B cell (primary cell): ENCODE measurements at places on chromosomes 5 and 9.

GRCh38 chr9:121218357-121219027 is 16.8 kb upstream of the RAB14 start:
- DNase-seq = no peak

DNA sequence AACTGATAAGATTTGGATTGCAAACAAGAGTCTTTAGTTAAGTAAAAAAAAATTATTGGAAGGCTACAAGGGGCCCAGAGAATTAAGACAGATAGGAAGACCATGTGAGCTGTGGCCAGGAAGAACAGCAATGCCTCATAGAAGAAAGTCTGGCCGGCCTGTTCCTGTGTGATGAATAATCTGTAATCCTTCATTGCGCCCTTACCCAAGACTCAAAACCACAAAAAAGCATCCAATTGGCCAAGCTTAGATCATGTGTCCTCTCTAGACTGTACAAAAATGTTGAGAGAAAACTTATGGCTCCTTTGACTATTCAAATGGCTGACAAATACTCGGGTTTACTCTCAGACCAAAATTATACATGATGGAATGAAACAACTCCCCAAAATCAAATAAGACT is 1383.5 kb downstream of the PTPRD start:
- no peak for DNase-seq

DNA sequence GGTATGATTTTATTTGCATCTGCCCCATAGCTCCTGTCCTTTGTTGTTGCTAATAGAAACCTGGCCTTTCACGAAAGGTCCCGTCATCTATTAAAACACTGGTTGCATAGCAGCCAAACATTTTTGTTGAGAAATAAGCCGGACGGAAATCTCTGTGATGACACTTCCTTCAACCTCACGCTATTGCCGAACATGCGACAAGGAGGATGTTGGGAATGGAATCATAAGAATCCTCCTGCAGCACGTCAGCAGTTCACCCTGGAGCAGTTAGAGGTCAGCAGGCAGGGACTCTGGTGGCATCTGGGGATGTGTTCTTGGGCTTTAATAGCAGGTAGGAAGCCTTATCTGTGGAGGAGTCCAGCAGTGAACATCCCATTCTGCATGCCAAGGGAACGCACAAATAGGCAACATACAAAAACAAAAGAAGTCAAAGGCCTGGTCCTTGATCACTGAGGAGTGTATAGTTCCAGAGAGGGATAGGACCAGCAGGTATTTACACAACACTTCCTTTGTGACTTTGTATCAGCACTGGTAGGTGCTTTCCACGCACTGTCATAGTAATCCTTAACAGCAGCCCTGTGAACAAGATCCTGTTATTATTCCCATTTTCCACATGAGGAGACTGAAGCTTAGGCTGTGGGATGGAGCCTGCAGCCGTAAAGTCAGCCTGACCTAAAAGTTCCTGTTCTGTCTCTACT is 33.4 kb downstream of the ARHGAP26 start:
- no peak for DNase-seq

DNA sequence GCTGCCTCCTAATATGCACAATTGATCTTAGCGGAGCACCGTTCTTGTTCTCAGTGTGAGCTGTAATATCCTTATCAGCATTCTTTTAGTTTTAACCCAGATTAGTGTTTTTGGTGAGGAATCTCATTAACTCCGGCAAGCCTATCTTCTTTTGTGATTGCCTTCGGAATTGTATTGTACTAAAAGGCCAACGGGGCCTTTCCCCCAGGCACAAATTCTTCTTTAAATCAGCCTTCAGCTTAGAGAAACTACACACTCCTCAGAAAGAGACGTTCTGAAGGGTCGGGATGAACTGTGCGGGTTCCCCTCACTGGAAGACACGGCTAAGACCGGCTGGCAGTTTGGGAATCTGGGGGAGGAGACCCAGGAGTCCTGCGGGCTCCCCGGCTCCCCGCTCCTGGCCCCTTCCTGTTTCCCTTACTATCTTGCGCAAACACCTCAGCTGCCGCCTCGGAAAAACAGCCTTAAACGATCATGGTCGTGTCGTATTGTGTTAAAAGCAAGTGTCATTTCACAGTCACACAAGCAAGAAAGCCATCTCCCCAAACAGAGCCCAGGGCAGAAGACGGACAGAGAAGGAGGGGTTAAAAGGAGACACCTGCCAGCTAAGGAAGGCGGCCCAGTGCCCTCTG is 353.1 kb upstream of the IRX2 start:
- DNase-seq = no peak

GRCh38 chr5:122770477-122770876 is 4.4 kb upstream of the SNX2 start:
- no peak for DNase-seq

- no peak for DNase-seq
These were observed 256.2 kb downstream of the TAF11L14 start for GRCh38 chr5:17890501-17890900.

DNA sequence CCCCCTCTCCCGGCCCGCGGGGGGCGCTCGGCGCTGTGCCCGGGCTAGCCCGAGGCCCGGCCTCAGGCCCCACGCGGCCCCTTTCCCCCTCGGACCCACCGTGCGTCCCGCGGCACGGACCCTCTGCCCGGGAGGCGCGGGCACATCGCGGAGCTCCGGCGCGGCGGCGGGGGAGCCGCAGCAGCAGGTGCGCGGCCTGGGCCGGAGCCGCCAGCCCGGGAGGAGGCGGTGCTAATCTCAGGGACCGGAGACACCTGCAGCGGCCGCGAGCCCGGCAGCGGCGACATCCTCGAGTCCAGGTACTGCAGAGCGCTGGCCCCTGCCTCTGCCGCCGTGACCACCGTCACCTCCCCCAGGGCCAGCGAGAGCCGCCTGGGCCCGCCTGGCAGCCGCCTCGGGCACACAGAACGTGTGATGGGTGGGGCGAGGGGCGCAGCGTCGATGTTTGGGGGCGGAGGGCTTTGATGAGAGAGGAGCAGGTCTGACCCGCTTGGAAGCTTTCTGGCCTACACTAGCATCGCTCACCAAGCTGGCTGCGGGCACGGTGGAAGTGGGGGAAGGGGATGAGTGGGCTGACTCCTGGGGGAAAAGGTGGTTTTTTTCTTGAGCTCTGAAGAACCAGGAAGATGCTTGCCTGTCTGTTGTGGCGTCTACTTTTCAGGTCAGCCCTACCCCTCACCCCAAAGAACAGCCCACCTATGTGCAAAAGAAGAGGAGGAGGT is 524 bp downstream of the CYFIP2 start:
- DNase-seq = peak; percentile 80

GRCh38 chr5:157570531-157571200 is 4.9 kb downstream of the ADAM19 start:
- peak; percentile 68 for DNase-seq

DNA sequence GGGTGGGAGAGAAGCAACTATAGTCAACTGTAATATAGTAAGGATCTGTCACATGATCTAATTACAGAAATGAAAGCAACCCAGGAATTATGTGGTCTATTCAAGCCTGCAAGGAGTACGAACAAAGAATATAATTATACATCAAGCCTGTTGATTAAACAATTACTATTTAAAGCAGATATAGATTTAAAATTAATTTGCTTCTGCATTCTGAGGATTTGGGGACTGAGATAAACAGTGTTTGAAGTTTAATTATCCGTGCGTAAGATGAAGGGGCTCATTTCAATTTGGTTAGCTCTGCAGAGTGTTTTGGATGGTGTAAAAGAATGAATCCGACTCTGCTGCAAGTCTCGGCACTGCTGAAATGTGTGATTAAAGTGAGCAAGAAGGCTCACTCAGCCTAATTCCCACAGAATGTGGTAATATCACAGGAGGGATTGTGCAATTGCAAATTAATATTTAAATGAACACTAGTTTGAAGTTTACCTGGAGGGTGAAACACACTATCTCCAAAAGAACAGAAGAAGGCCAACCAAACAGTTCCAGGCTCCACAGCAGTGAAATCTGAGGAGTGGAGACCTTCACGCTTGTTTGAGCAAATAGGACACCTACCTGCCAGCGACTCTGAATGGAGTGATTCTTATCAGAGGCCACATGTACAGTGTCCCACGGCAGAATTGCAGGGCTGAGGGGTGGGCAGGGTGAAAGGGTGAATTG is 420.6 kb upstream of the SLC30A5 start:
- DNase-seq = no peak

DNA sequence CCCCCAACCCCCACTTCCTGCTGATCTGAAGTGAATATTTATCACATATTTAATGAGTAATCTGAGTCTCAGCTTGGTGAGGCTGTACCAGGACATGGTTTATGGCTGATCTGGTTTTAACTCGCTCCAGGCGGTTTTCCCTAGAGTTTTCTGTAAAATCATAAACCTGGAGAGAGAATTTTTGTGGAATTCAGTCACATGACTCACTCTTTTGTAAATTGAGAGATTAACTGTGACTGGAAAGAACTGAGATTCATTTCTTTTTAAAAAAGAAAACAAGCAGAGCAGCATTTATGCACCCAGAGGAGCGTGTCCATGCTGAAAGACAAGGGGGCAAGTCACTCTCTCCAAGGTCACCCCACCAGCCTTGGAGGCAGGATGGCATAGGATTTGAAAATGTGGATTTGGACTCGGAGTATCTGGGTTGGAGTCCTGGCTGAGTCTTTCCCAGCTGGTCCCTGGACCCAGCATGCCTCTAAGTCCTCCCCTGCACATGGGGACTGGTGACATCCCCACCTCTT is 81.8 kb downstream of the ZNF618 start:
- no peak for DNase-seq

DNA sequence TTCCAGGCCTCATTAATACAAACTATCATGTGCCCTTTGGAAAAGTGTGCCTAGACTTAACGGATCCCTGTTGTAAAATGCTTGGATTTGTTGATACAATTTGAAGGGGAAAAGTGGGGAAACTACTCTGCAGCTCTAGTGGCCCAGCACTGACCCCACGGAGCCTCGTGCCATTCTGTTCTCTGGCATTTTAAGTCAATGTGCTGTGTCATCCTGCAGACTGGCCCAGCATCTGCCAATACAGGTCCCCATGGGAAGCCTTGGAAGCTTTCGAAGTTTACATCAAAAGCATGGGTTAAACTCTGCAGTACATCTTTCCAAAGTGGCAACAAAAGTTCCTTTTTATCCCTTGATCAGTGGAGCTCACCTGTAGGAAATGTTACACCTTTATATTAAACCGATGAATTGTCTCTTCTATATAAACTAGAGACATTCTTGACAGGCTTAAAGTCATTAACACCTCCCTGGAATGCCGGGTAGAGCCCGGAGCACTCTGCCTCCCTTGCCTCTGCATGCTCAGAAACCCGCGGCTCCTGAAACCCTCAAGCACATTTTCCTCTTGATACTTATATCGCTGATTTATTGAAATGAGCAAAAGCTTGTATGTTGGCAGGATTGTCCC is 596.0 kb upstream of the ADAMTS16 start:
- DNase-seq = no peak

GRCh38 chr5:120436996-120437395 is 27.1 kb upstream of the PRR16 start:
- DNase-seq = no peak

- no peak for DNase-seq
These were observed 280.4 kb downstream of the ZSWIM6 start for GRCh38 chr5:61612431-61612830.

GRCh38 chr9:68798423-68798822 is 93.4 kb downstream of the PIP5K1B start:
- no peak for DNase-seq

GRCh38 chr5:114782869-114783268 is 386.8 kb downstream of the TRIM36 start:
- no peak for DNase-seq

GRCh38 chr5:65651144-65651543 is 26.3 kb downstream of the SHLD3 start:
- no peak for DNase-seq

- no peak for DNase-seq
These were observed 215.3 kb downstream of the PRELID2 start for GRCh38 chr5:145619806-145620310.

GRCh38 chr9:109846776-109847175 is 66.8 kb downstream of the PALM2AKAP2 start:
- DNase-seq = no peak

- no peak for DNase-seq
These were observed 124.9 kb downstream of the TTC39B start for GRCh38 chr9:15182101-15182551.

GRCh38 chr9:129814432-129815223 is 9.3 kb downstream of the TOR1A start:
- DNase-seq = no peak

DNA sequence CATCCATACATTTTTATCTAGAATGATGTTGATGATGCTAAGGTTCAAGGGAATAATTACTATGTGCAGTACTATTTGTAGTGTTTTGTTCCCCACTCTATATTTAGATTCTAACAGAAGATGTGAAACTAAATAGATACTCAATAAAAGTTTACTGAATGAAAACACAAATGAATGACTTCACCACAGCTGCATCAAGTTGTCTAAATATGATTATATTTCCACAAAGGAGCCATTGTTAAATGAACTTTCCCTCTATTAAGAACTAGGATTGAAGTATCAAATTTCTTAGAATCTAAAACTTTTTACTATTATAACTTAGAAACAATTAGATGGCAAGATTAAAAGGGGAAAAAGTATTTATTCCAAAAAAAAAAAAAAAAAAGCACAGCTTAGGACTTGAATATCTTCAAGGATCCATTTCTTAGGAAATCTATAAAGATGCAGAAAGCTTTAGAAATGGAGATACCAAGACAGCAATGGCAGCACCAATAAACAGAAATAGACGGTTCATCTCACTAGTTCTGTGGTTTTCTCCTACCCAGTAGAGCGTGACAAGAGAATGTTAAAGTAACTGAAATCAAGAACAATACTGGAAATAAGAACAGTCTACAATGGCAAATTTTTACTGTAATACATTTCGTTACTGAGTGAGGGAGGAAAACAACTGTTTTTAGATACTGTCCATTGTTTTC is 347.6 kb downstream of the EBF1 start:
- peak; percentile 79 for DNase-seq

GRCh38 chr9:21854594-21854993 is 52.2 kb downstream of the MTAP start:
- DNase-seq = no peak

- DNase-seq = no peak
These were observed 580.5 kb downstream of the TLE1 start for GRCh38 chr9:81108821-81109220.

DNA sequence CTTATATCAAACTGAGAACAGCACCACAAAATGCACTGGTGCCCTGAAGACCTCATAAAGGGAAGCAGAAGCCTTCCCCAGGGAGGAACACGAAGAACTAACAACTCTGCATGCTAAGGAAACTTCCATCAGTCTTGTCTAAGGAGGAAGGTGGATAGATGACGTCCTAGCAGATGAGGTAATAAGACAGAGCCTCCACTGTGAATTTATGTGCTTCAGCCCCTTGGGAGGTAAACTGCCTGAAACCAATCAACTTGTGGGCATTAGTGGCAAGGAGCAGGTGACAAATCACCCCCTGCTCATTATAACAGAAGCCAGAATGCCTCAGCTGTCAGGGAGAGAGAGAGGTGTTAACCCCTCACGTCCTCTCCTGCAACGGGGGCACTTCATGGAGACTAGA is 48.9 kb upstream of the SPIN1 start:
- DNase-seq = no peak

- no peak for DNase-seq
These were observed 76.1 kb upstream of the ASS1 start for GRCh38 chr9:130368631-130369103.

GRCh38 chr9:135290566-135290965 is 189.0 kb upstream of the PPP1R26 start:
- no peak for DNase-seq
